Activated CD4-positive, alpha-beta T cell treated with anti-CD3 and anti-CD28 coated beads, Interleukin-2, amount 50 U/mL, for 4 hours (primary cell): ENCODE measurements at places on chromosomes 7 and 10.

DNA sequence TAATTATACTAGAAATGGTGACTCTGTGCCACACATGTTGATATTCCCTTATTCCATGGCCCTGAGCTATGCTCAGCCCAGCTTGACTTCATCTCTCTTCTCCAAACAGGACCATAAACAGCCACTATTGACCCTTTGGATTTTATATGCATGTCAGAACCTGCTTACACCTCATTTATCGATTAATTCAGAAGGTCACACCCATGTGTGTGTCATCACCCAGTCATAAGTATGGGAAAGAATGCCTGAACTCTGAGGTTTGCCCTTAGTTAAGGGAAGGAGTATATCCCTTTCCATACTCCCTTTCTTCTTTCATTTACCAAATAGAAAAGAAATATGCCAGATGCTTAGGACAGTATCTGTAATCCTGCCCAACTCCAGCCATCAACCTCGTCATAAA lies 602.3 kb downstream of the SORCS3 start:
- no peak for DNase-seq

- no peak for DNase-seq
Measured at GRCh38 chr7:110775046-110775445, 315.9 kb upstream of the LRRN3 start.

DNA sequence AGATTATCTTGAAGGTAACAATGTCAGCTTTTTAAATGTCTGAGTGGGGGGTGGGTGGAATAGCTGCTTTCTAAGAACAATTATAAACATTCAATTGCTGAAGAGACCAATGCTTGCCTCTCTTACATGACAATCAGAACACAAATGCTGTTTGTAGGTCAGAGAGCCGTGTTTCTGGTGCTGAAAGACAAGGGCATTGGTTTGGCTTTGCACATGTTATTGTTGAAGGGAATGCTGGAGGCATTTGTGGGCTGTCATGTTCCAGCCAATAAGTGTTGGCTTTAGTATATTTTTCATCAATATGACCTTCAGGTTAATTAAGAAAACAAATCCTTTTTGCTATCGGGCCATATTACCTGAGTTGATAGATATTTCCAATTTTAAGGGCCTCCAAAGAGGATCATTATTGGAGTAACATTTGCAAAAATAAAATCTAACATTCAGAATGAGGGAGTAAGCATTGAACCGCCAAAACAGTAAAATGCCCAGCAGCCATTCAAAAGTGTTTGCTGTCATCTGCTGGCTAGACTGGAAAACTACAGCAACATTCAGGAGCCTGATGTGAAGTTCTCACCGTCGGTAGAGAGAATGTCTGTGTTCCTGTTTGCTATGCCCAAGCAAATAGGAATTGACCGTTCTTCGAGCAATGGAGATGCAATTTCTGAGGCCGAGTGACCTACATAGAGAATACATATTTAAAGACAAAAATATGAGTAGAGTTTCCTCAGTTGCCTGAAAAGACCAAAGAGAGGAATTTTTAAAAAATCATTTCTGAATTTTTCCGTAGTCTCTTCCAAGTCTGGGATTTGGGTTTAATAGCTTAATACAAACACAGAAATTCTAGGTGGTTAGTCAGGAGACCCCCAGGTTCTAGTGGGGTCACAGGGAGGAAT lies 118.9 kb downstream of the APBB1IP start:
- peak; percentile 12 for DNase-seq

- DNase-seq = no peak
Measured at GRCh38 chr7:31883761-31884164, 186.4 kb downstream of the PDE1C start.

DNA sequence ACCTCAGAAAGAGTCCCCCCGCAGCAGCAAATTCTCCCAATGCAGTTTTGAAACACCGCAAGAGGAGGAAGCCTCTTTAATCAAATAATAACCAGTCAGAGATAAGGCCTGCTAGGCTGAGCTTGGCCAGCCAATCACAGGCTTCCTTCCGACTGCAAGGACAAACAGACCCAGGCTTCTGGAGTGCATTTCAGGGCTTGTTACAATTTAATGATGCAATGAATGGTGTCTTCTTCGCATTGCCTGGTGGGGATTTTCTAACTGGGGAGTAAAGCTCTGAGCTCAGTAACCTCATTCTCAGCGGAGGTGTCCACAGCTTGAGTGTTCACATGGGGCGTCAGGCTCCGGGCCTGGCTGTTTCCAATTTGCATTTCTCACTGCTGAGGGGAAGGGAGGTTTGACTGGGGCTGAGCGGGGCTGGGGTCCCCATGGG lies 31.8 kb upstream of the GPAM start:
- no peak for DNase-seq

DNA sequence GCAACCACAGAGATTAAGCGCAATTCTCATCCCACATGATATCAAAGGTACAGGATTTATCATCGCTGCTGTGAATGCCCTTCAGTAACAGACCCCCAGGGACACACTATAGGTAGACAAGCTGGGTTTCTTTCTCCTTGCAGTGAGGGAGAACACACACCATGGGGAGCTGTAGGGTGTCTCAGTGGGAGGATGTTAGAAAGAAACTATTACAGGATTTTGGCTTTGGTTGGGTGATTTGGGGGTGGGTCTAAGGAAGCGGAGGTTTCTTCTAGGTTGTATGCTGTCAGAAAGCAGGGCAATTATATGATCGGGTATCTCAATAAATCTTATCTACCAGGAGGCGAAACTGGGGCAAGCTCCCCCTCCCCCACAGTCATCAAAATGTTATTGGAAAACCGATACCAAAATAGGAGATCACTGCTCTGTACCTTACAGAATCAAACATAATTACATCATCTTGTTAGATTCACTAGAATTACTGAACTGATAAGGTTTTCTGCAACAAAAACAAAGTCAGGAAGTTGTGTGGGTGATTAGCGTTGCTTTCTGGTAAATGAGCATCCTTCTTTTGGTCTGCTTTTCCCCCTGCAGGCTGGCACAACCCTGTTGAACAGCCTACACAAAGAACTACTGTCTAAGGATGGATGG lies 209.7 kb downstream of the TEX36 start:
- DNase-seq = no peak

- DNase-seq = no peak
Measured at GRCh38 chr10:92757066-92757710, 67.4 kb downstream of the HHEX start.

DNA sequence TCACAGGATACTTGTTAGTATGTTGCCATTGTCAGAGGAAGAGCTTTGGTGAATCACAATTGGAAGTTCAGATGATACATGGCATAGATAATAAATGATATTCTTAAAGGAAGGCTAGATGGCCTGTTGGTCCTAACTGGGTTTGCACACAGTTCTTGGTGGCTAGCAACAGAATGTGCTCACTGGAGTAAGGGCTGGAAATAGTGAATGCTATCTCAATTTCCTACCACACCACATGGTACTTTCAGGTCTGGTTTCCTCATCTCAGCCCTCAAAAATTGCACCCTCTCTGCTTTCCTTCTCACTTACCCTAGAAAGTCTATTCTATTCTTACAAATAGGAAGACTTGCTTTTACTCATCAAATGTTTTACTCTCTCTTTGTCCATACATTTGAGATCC lies 622.5 kb downstream of the ANKRD7 start:
- no peak for DNase-seq

DNA sequence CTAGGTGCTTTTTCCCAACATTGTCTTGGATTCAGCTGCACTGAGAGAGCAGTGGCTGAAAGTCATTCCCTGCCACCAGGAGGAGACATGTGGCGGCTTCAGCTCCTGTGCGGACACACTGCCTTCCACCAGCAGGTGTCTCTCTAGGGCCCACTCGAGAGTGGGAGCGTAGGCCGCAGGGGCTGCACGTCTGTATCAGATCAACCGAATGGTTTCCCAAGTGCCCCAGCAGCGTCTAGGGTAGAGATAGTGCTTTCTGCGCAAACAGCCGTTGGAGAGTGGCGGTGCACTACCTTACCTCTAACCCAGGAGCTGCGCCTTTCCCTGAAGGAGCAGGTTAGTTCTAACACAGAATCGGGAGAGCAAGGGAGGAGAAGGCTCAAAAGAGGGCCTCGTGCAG lies 31.7 kb downstream of the PAPOLB start:
- peak; percentile 25 for DNase-seq

- no peak for DNase-seq
Measured at GRCh38 chr7:36820527-36821170, 96.4 kb upstream of the AOAH start.

- DNase-seq = no peak
Measured at GRCh38 chr10:90417476-90418210, 440.2 kb downstream of the HTR7 start.

DNA sequence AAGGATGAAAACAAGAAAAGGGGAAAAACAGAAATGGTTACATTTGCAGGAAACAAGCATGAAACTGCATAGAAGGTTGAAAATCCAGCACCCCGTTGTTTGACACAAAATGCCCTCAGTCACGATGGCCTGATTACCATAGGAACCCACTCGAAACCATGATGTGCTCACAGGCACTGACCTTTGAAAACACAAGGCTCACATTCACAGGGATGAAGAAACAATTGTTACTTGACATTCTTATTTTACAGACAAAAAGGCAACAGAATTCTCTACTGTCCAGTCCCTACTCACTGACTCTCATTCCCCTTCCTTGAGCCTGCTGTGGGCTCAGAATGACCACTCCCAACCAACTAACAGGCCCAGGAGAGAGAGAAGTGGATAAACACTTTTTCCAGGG lies 131.4 kb upstream of the PDLIM1 start:
- DNase-seq = no peak

DNA sequence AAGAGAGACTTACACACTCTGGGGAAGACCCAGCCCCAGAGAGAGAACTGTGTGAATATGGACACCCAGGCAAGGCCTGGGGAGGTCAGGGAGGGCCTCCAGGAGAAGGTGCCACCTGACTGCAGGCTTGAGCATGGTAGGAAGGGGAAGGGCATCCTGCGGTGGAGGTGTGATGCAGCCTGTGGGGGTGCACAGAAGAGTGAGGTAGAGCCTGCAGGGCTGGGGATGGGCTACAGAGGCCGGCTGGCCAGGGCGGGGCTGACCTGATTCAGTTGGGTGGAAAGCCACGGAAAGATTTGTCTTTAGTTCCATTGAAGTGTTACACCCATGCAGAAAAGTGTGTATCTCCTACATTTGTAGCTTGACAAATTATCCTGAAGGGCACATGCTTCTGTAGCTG lies 47.6 kb downstream of the ZMIZ1 start:
- DNase-seq = no peak

- DNase-seq = no peak
Measured at GRCh38 chr7:94325122-94325475, 69.6 kb upstream of the COL1A2 start.

GRCh38 chr10:4459531-4459930 lies 366.5 kb upstream of the AKR1E2 start:
- no peak for DNase-seq

DNA sequence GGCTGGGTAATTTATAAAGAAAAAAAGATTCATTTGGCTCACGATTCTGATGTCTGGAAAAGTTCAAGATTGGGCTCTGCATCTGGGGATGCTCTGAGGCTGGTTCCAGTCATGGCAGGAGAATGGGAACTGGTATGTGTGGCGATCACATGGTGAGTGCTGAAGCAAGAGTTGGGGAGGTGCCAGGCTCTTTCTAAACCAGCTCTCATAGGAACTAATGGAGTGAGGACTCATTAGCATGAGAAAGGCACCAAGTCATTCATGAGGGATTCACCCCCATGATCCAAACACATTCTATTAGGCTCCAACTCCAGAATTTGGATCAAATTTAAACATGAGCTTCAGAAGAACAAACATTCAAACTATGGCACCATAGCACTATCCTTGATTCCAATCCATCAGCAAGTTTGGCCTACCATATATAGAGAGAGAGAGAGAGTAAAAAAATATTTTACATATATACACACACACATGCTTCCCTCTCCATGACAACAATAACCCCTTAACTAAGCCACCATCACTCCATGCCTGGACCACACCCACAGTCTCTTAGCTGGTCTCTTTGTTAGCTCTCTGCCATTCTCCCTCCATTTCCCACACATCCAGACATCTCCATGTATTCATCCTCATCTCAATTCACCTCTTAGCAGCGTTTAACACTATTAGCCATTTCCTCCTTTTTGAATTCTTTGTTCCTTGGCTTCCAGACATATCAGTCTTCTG lies 57.9 kb downstream of the NPY start:
- DNase-seq = no peak

DNA sequence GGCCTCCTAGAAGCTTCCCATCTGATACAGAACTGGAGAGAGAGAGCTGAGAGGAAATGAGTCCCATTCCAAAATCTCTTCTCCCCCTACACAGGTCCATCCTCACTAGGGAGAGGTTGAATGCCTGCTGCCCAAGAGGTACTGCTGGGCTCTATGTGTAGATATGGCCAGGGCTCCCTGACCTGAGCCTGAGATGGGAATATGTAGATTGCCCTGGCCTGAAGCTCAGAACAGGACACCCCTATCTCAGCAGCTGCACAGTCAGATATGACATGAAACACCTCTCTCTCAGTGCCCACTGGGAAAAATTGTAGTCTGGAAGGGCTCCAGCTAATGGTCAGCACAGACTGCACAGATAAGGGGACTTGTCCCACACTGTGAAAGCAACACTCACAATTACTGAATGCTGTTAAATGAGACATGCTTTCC lies 3.1 kb upstream of the IFIT1B start:
- DNase-seq = no peak

DNA sequence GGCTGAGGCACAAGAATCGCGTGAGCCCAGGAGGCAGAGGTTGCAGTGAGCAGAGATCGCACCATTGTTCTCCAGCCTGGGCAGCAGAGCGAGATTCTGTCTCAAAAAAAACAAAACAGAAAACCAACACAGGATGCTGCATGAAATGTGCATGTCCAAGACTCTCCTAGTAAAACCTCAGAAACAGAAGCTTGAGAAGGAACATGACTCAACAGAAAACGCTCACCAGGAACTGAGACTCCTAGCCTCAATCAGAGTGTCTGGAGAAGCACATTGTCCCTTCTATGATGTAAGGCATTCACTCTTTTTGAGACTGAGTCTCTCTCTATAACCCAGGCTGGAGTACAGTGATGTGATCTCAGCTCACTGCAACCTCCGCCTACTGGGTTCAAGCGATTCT lies 168.3 kb downstream of the MYOF start:
- no peak for DNase-seq

DNA sequence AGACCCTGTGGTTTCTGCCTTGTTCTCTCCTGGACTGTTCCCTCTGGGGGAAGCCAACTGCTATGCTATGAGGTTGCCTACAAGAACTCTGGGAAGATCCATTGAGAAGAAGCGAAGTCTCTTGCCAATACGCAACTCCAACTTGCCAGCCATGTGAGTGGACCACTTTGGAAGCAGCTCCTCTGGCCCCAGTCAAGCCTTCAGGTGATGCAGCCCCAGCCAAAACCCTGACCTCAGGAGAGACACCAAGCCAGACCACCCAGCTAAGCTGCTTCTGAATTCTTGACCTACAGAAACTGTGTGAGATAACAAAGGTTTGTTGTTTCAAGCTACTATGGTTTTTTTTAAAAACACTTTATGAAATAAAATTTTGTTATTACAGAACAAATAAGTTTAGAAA lies 20.2 kb upstream of the MYL7 start:
- no peak for DNase-seq

GRCh38 chr7:13989126-13989948 lies at the start of gene ETV1:
ETV1 (minus strand) TSS chr7:13989666; CDS start chr7:13989052, 614 bp downstream.
- DNase-seq = no peak

- DNase-seq = no peak
Measured at GRCh38 chr7:100003711-100004661, 11.4 kb upstream of the ZKSCAN1 start.
